ENCODE measurements at places on chromosomes 4 and X.

DNA sequence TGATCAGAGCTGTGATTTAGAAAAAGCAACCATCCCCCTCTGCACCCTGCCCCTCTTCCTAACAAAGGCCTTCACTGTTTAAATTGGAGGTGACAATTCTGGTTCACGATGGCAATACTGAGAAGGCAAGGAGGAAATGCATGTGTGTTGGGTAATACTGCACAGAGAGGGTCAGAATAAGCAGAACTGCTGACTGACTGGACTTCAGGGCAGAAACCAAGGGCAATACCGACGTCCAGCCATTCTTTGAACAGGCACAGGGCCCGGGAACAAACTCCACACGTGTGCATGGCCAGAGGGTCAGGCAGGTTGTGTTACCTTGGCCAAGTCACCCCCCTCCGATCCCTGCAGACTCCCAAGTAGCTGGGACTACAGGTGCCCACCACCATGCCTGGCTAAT, 6.0 kb downstream of the ACSL1 start:
- DNase-seq = no peak

DNA sequence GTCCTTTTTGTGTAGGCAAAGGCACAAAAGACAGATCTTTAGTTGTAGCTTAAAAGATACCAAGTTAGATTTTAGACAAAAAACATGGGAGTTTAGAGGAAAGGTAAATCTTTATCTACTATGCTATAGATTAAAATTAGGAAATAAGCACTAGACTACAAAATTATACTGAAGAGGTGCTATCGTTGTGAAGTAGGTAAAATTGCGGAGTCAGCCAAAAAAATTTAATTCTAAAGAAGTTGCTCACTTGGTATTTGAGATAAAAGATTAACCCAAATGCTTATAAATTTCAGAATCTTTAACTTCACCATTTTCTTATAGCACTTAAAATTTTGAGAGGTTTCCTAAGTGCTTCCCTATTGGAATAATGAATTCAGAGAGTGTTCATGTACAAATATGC, 604.1 kb downstream of the GRXCR1 start:
- DNase-seq = no peak

DNA sequence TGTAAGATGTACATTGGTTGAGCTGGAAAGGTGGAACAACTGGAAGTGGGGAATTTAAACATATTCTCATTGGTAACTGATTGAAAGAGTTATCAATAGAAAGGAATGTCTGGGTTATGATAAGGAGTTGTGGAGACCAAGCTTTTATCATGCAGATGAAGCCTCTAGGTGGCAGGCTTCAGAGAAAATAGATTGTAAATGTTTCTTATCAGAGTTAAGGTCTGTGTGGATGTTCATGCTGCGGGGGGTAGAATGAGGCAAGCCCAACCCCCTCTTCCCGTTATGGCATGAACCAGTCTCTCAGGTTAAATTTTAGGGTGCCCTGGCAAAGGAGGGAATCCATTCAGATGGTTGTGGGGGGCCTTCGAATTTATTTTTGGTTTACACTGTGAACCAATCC, 16.0 kb downstream of the ARSD start:
- no peak for DNase-seq

DNA sequence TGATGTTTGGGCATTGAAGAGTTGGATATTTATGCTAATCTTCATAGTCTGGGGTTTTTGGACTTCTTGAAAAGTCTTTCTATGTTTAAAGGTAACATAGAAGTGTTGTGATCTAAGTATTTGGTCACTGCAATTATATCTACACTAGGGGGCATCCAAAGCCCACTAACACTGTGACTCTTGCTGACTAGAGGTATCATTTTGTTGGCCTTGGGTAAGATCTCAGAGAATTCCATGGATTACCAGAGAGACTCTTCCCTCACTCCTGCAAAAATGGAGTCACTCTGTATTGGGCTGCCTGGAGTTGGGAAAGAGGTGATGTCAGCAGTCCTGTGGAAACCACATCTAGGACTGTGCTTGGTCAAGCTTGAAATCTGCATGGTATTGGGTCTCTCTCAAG, 1077.6 kb downstream of the FAM133A start:
- DNase-seq = no peak

- no peak for DNase-seq
These were observed 19.4 kb upstream of the BMP2K start for GRCh38 chr4:78756776-78757175.

DNA sequence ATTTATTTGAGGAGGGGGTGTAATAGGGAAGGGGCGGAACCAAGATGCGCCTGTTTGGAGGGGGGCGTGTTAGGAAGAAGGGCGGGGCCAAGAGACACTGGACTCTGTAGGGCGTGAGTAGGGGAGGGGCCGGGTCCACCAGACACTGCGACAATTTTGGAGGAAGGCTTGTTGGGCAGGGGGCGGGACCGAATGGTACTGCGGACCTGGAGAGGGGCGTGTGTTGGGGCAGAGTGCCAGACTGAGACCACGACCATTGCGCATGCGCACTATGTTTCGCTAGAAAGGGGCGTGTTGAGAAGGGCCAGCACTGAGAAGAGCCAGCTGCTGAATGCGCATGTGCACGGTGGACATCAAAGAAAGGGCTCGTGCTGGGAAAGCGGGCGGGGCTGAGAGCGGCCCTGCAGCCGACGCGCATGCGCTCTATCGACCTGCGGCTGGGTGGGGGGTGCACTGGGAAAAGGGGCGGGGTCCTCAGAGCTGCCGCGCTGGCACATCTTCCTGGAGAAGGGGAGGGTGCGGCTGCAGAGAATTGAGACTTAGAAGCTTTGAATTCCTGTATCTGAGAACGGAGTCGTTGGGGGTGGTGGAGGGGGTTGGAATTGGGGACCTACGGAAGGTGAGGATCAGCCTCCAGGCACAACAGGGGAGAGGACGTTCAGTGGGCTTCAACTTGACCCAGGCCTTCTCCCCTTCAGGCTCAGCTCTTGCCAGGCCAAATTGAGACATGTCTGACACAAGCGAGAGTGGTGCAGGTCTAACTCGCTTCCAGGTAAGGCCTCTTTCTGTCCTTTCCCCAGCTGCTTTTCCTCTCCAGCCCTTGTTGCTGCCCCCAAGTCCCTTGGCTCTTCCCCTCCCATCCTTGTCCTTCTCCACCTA, 1.3 kb downstream of the MAGED2 start:
- peak; percentile 72 for DNase-seq

DNA sequence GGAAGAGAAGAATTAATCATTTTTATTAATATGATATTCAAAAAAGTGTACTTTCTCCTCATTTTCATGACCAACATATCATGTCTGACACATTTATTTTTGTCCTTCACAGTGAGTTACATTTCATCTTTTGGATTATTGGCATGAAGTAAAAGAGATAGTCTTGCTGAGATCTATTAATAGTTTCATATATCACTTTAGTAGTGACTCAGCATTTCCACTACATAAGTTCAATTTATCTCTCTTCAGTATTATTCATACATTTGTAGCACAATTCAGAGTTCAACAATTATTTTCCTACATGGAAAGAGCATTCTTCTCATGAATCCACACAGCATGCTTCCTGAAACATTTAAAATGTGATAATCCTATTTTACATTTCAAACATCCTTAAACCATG, 1461.1 kb downstream of the TECRL start:
- DNase-seq = no peak

DNA sequence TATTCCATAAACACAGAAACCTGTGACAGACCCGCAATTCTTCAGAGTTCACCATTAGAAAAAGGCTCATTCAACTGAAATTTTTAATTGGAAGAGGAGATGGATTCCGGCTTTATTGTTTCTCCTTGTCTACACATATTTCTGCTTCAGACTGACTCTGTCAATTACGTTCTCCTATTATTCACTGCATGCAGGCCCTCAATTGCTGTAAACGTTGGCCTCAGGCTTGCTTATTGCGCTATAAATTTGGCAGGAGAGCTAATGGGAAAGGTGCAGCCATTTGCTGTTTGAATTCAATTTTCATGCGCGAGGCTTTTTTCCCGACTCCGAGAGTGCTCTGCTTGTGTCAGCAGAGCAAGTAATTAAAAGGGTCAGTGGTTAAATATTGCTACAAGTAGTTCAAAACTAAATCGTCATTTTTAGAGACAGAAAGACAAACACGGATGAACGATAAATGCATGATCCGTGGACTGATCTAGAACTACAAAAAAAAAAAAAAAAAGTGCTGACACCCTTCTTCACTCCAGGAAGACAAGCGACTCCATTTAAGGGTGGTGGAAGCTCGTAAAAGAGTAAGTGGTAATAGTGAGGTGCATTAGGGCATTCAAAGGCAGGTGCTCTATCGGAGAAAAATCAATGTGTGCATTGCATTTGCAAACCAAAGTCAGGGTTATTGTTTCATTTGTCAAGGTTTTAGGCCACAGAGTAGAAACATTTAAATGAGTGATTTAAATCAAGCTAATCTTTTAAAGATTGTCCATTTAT, 841.6 kb upstream of the FRG1 start:
- DNase-seq = no peak
